ENCODE measurements at places on chromosomes 2 and 18.

DNA sequence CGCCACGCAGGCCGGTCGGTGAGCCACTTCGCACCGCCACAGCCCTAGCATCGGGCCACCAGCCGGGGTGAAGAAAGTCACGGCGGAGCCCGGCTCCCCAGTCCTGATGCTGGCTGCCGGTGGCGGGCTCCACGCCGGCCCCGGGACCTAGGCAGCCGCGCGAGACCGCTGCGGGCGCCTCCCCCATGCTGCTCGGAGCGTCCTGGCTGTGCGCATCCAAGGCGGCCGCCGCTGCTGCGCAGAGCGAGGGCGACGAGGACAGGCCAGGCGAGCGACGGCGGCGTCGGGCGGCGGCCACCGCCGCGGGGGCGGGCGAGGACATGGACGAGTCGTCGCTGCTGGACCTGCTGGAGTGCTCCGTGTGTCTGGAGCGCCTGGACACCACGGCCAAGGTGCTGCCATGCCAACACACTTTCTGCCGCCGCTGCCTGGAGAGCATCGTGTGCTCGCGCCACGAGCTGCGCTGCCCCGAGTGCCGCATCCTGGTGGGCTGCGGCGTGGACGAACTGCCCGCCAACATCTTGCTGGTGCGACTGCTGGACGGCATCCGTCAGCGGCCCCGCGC is 433 bp downstream of the SH3RF3 start:
- DNase-seq, result no peak

- DNase-seq, result no peak
Observed at GRCh38 chr2:168686452-168687191, 115.8 kb upstream of the NOSTRIN start.

DNA sequence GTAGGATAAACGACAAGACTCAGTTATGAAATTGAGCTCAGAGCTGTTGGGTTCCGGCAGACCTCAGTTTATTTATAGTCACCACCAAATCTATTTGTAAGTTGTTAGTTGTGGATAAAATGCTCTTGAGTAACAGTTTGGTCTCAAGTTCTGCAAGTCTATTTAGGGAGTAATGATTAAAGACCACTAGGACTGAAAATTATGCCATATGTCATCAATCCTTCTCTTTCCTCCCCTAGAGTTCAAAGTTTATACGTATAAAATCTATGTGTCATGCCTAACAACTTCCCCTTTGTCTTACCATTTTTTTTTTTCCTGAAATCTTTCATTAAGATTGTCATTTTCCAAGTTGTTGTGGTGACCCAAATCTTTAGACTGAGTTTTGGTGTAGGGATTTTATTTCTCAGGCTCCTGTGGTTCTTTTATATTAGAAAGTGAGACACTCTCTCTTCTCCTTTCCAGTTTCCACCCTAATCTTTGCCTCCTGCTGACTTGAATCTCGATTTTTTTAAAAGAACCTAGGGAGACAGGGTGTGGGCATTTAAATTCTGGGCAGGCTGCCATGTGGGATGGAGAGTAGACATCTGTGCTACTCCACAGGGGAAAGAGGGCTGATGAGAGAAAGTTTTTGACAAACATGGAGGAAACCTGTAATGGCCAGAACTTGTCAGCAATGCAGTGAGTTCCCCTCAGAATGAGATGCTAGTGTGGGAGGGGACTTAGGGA is 51.0 kb downstream of the LAMA3 start:
- DNase-seq, result no peak

DNA sequence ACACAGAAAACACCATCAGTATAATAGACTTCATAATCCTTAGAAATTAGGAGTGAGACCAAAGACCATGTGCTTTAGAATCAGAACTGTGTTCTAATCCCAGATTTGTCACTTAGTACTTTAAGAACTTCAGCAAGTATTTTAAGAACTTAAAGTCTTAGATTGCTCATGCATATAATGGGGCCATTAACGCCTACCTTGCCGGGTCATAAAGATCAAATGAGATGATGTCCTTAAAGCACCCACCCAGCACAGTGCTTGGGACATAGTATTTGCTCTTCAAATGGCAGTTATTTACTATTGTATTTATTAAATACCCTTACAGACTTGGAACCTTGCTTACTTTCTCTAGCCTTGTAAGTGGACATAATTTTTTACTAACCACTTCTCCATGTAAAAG is 156.1 kb downstream of the GREB1L start:
- no peak for DNase-seq

GRCh38 chr2:15789381-15790062 is 150.8 kb upstream of the MYCN start:
- DNase-seq, result no peak

- peak; percentile 25 for DNase-seq
Observed at GRCh38 chr2:35428548-35428947, 927.0 kb upstream of the CRIM1 start.

DNA sequence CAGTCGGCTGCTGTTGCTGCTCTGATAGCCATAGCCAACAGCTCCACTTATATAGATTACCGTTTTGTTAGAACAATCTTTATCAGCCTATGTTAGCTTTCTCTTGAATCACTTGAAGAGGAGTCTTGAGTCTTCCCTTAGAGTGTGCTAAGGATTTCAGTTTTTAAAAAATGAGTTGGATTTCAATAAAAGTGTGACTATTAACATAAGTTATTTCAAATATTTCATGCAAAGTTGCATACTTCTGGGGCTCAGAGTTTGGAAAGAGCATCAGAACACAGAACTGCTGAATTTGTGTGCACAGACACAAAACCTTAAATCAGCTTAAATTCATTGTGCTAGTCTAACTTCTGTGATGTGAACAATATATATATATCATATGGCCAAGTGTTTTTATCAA is 174.7 kb downstream of the MTX2 start:
- no peak for DNase-seq

GRCh38 chr2:53129851-53130250 is 637.8 kb upstream of the CHAC2 start:
- DNase-seq, result peak; percentile 62

DNA sequence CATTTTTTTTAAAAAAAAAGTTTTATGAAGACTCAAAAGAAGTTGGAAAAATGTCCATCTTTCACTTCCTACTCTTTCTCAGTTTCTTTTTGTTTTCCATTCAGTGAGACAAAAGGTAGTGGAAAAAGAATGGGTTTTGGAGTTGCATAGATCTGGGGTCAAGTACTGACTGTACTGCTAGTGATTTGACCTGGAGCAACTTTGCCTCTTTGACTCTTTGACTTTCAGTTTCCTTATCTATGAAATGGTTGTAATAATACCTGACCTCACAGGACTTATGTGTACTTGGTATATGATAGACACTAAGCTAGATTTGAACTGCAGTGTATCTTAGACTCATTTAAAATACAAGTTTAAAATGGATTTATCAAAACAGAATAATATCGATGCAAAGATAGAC is 3.5 kb upstream of the KCNE4 start:
- DNase-seq, result no peak

DNA sequence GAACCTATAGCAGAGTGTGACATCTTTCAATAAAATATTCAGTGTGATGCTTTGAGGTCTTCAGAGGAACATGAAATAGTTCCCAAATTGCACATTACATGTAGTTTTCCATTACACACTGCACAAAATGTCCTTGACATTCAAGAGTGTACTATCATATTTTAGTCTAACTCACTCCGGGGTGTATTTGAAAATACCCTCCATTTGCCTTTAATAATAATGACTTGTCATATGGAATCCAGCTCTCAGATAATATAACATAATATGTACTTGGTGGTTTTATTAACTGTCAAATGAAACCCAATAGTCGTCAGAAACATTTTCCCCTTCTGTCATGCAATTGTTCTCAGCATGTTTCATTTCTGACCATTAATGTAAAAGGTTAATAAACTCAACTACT is 176.7 kb upstream of the CDH19 start:
- no peak for DNase-seq

DNA sequence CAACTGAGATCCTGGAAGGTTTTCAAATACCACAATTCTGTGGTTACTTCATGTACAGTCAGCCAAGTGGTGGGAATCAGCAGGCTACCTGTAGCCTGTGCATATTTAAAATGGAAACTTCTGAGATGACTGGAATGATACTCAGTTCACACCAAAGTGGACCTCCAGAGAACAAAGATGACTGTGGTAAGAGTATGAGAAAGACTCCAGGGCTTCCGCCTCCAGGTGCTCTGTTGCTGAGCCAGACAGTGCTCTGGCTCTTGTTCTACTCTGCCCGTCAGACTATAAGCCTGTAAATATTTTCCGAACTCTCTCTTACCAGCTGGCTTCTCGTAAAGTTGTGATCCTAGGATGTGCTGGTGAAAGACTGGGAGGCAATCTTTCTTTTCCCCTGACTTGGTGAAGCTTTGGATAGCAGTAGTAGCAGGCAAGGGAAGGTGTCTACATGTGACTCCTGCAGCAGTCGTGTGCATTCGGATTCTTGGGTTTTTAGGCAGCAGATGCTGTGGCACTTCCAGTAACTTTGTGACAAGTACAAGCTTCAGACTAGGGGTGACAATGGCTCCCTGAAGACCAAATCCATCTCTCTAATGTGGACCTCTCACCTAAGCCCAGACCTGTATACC is 23.1 kb downstream of the ST3GAL5 start:
- no peak for DNase-seq

GRCh38 chr2:101803945-101804696 is 106.6 kb downstream of the MAP4K4 start:
- DNase-seq, result no peak

DNA sequence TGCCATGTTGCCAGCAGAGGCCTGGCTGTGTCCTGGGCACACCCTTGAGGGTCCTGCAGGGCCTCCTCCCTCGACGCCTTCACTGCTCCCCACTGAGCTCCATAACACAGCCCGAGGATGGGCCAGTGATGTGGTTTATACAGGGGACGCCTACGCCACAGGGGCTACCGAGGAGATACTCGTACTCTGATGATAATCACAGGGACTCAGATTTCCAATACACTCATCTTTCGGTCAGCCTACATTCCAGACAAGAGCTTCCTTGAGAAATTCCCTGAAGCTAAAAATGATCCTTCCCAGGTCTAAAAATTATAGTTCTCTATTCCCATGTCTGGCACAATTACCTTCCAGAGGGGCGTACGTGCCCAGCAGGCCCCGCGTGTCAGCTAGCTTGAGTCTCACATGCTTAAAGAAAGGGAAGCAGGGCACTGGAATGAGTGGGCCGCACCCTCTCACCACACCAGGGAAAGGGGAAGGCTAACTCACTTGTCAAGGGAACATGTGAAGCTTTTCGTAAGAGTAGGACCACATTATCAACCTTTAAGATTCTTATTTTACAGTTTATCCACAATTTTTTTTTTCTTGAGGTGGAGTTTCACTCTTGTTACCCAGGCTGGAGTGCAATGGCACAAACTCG is 159.5 kb upstream of the NDUFV2 start:
- DNase-seq, result no peak

GRCh38 chr18:69882965-69883668 is 64.6 kb downstream of the CD226 start:
- DNase-seq, result no peak

DNA sequence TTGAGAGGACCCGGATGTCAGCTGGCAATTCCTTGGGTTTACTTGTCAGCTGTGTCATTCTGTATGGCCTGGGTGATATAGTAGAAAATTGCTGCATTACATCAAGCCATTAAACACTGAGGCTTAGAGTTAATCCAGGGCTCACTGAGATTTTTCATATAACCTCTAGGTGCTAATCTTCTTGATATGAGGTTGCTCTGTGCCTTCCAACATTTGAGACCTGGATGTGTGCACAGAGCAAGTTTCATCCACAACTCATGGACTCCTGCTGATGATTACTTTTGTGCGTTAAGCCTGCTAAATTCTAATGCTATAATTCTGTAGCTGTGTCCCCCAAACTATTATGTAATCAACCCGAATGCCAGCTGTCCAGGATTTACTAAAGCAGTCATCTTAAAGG is 178.4 kb upstream of the CDH20 start:
- DNase-seq, result no peak

- no peak for DNase-seq
Observed at GRCh38 chr18:7084080-7085065, 33.2 kb downstream of the LAMA1 start.

DNA sequence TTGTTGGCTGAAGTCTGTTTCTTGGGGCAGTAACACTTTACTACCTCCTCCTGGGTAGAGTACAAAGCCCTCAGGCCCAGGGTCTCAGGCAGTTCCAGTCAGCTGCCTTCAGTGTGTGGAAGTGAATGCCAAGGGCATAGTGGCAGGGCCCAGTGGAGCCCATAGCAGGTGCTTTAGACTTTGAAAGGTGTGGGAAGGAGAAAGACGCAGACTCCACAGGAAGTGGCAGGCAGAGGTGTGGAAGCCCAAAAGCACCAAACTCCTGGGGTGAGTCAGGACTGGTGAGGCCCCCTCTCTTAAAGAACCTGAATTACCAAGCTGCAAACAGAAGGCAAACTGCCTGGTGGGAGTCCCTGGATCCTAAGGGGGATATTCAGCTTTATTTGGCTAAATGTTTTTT is 45.3 kb downstream of the ADAM23 start:
- no peak for DNase-seq

DNA sequence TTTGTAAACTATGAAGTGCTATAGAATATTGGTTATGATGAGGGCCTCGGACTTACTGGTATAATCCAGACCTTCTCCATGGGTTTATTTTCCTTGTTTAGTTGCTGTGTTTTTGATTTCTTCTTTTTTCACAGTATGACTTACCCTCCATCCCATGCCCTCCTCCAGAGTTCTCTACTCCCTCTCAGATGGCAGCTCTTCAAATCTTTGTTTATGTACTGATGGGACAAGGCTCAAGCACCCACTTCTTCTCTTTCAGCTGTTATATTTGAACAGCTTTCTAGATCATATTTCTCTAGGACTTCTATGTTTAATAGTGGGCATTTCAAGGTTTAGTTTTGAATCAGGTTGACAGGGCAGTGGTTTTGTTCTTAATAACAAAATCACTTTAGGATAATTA is 43.9 kb downstream of the CLIP4 start:
- DNase-seq, result no peak

GRCh38 chr2:85635636-85636035 is 19.6 kb downstream of the USP39 start:
- DNase-seq, result no peak

DNA sequence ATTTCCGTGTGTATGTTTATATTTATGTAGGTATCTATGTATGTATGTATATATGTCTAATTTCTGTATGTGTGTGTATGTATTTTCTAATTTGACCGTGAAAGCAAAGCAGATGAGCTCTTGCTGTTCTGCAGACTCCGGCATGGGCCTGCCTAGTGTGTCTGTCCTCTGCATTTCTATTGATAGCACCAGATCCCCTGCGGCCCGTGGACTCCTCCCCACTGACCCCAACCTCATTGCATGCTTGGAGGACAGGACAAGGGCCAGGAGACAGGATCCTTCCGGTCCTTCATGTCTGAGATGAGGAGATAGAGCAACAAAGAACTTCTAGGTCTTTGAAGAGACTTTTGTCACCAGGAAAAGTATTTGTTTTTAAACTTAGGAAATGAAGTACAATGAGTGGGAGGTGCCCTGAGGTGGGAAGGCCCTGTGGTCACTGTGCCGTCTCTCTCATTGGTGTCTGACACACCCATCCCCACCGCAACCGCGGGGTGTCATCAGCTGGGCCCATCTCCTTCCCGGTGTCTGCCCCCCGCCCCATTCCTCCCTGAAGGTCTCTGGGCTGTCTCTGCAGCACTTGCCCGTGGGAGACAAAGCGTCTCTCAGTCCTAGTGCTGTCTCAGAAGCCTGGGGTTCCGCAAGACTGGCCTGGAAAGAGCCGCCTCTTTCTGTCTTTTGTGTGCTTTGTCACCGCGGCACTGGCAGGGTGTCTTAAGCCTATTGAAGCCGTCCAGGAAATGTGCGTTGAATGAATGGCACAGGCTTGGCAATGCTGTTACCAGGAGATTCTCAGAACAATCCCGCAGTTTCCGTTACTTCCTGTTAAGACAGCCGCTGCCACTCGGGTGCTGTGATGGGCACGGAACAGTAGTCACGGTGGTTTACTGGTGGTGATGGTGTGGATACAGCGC is 216.4 kb downstream of the AGAP1 start:
- no peak for DNase-seq

- no peak for DNase-seq
Observed at GRCh38 chr2:166091439-166091838, 36.4 kb downstream of the SCN1A start.

Data from foreskin melanocyte (primary cell).